KBM-7 (cell line): ENCODE measurements at places on chromosomes 4 and X.
A peak's percentile ranks its signal among the peaks of the same experiment; 100 is the strongest.

DNA sequence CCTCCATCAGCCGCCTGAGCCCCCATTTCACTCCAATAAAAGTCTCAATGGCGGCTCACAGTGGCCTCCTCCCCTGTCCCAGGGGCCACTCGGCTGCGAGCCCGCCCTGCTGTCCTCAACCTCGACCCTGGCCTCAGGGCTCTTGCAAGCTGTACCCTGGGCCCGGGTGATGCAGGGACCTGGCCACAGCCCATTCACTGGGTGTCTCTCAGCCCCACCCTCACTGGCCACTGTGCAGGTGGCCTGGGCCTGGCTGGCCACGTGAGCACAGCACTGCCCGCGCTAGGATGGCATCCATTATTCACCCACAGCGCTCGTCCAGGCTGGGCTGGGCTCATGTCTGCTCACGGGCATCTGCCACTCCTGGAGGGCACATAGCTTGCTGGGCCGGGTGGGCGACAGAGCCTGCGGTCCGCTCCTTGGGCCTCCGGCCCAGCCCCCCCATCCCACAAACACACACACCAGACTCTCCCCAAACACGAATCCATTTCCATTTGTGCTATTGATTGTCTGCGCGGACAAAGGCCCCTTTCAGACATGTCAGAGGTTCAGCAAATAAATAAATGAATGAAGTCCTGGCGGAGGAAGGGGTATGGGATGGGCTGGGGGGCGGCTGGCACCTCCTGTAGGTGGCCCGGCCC lies 16.5 kb upstream of the FGFR3 start:
- DNase-seq, result no peak

- peak; percentile 91 for DNase-seq
Measured at GRCh38 chr4:169098532-169098931, 88.5 kb upstream of the CBR4 start.

- DNase-seq, result no peak
Measured at GRCh38 chr4:101696276-101697010, 94.1 kb upstream of the BANK1 start.

DNA sequence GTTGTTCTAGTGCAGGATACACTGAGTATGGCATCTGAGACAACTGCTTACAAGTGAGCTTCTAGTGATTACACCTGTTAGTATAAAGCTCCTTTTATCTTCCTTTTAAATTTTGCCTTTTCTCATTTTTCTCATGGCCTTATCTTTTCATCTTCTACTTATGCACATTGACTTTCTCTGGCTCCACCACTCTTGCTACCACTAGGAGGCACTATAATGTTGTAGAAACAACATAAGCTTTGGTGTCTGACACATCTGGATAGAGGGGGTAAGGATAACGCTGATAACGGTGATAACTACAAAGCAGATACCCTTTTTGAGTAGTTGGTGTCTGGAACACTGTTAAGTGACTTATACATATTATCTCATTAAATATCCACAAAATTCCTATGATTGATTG lies 187.4 kb upstream of the TEX13C start:
- DNase-seq, result peak; percentile 40

DNA sequence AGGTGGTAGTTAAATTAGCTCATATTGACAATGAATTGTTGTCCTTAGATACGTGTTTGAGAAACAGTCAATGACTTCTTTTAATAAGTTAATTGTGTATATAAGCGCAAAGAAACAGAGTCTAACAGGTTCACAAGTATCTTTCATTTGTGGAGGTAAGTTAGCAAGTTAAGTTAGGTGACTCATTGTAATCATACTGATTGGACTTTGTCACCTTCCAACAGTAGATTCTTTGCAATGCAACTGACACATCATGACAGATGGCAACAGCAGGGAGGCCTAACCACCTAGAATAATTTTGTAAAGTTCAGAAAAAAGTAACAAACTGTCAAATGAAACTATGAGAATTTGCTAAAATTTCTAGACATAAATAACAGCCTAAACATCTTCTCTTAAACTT lies 207.6 kb upstream of the PITX2 start:
- DNase-seq, result no peak

- DNase-seq, result no peak
Measured at GRCh38 chrX:38513112-38513742, 48.1 kb upstream of the TSPAN7 start.

DNA sequence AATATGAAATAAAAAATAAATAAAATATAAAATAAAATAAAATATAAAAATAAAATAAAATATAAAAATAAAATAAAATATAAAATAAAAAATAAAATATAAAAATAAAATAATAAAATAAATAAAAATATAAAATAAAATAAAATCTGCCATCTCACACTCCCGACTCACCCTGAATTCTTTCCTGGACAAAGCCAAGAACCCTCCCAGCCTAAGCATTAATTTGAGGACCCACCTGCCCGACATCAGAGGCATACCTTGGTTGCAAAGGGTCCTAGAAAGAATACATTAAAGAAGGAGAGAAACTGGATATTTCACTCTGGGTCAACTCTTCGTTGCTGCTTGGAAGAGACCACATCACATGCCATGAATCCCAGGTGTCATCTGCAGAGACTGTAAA lies 138.3 kb downstream of the CRLF2 start:
- no peak for DNase-seq

DNA sequence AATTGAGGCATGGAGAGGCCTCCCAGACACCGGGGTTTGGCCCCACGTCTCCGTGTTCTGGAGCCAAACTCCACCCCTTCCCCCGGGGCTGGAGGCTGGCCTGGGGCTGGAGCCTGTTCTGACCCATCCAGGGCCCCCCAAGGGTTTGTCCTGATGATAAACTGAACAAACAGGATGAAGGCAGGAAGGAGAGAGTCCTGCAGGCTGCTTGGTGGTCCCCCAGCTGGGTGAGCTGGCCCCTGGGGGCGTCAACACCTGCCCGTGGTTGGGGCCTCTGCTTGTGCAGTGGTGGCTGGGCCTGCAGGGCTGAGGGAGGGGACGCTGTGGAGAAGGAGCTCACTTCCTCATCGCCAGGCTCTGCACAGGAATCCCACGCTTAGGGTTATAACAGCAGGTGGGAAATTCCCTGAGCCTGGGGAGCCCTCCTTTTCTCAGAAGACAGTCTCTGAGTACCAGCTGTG lies 2.3 kb downstream of the SH3TC1 start:
- peak; percentile 75 for DNase-seq

- peak; percentile 26 for DNase-seq
Measured at GRCh38 chrX:404656-405055, 17.9 kb upstream of the PPP2R3B start.

- no peak for DNase-seq
Measured at GRCh38 chrX:20204351-20204750, 62.4 kb downstream of the RPS6KA3 start.
